Activated CD8-positive, alpha-beta memory T cell treated with anti-CD3 and anti-CD28 coated beads for 1 hour (primary cell): ENCODE measurements at places on chromosomes 3 and 15.

GRCh38 chr3:62602129-62602770 is 228.9 kb upstream of the FEZF2 start:
- no peak for DNase-seq

- no peak for DNase-seq
Measured at GRCh38 chr3:135181408-135181807, 386.3 kb downstream of the EPHB1 start.

- no peak for DNase-seq
Measured at GRCh38 chr3:149199474-149199873, 22.2 kb downstream of the CP start.

DNA sequence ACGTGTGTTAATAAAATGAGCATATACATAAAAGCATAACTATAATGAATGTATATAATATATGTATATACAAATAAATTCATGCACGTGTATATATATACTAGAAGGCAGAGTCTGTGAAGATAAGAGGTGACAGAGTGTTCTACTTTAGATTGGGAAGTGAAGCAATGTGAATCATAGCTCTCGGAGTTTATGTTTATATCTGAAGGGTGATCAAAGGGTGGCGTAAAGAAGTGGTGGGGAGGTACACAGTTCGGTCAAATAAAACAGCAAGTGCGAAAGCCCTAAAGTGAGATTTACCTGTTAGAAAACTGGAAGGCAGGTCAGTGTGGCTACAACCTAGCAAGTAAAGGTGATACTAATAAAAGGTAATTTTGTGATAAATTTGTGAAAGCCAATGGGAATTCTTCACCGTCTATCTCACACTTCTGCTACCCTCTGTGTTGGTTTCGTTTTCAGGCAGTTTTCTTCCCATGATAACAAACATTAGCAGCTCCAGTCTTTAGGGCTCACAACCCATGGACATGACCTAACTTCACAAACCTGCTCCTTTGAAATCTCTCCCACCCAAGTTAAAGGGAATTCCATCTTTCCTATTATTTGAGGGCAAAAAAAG is 46.7 kb upstream of the BCHE start:
- DNase-seq: no peak

DNA sequence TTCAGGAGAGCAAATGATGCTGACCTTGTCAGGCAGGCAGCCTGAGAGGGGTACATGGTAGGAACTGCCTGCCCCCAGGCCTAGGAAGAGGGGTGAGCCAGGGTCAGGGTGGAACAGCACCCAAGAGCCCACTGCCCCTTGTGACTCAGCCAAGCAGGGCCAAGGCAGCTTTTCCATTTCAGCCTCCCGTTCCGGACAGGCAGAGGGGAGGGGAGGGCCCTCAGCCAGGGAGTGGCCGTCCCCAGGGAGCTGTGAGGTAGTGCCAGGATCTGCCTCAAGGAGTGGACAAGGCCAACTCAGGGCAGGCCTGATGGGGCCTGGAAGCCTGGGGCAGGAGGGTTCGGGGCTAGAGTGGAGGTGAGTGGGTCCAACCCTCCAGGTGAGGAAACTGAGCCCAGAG is 5.1 kb upstream of the ANKRD63 start:
- no peak for DNase-seq

DNA sequence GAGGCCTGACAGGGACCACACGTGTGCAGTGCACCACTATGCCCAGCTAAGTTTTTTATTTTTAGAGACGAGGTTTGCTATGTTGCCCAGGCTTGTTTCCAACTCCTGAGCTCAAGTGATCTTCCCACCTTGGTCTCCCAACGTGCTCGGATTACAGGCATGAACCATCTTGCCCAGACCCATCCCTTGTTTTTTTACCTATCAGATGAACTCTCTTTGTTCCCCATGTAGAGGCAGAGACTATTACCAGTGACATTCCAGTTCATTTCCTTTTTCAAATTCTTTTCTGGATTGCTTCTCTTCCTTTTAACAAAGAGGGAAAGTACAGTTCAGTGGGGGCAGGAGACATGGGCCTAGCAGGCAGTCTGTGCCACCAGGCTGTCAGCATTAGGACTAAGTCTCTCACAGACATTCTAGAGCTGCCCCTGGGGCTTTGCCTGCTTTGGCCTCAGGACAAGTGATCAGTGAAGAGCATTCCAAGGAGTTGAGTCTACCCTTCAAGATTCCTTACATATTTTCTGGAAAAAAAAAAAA is 103.5 kb upstream of the SLC7A14 start:
- DNase-seq: no peak

DNA sequence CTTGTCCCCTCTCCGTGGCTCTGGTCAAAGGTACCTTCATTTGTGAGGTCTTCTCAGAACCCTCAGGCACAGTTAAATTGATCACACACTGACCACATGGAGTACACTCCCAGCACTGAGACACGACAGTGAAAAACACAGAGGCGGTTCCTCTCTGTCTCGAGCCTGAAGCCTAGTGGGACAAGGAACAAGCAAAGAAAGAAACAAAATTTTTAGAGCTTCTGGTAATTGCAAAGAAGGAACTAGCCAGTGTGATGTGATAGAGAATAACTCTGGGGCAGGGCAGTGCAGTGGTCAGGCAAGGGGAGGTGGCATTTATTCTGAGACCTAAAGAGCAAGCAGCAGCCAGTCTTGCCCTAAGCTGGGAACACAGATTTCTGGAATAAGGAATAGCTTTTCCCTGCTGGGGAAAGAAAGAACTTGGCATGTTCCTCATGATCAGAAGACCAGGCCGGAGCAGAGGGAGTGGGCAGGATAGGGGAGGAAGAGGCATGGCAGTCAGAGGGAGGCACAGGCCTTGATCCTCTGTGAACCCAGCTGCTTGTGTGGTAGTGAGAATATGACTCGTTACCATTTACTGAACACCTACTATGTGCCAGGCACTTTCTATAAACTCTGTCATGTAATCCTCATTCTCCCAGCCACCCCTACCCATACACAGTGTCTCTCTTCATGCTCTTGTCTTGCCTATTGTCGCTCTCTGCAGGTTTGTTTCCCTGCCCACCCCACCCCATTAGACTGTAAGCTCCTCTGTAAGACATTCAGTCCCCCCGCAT is 262.3 kb upstream of the HES1 start:
- no peak for DNase-seq

DNA sequence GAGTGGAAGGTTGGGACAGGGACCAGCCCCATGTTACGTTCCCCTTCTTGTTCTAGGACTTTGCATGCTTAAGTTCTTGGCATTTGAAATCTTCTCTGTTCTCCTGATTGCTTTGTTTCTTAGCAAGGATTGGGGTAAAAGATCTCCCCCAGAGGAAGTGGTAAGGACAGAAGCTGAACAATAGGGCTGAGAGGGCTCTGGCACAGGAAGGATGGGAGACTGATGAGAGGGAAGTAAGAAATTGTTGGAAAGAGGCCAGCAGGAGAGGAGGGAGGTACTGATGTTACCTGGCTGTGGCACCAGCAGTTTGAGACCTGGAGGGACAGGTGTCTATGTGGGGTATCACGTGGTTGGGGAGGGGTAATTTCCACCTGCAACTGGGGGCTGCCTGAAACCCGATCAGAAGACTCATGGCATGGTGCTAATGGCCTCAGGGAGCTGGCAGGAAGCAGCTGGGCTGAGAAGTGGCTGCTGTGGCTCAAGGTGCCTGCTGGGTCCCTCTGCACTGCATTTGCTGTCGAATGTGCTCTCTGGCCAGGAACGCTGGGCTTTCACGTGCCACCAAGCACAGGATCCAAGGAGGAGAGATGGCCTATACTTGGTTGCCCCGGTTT is 108.4 kb downstream of the LSM3 start:
- no peak for DNase-seq
